ENCODE measurements at places on chromosomes 1 and 21. TPM values are rescaled to one million over a fixed set of nuclear protein-coding genes. Genes with fewer than 3 reads are reported as not detected.

- DNase-seq, result no peak
Observed at GRCh38 chr1:78492386-78492950, 1.7 kb downstream of the PTGFR start.

DNA sequence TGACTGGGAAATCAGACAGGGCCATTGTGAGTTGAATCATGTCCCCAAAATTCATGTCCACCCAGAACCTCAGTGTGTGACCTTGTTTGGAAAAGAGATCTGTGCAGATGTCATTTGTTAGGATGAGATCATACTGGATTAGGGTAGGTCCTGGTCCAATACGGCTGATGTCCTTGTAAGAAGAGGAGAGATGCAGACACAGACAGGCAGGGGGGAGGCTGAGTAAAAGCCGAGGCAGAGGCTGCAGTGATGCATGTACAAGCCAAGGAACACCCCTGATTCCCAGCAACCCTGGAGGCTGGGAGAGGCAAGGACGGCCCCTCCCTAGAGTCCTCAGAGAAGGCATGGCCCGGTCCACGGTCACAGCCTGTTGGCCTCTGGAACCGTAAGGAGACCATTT is 15.9 kb upstream of the NPPB start:
- DNase-seq, result no peak

DNA sequence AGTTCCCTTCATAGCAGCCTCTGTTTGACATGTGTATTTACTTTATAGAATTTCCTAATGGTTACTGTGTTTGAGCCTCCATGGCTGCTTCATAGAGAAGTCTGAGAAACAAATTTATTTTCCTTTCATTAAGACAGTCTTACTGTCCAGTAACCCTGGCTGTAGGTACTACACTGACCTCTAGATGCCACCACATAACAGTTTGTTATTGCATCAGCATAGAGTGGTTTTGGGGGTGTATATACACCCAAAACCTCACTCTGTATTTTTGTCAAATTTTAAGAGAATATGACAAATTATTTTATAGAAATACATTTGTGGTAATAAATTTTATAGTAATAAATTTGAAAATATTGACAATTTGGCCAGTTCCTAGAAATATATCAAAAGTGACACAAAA is 57.3 kb downstream of the OBSCN start:
- DNase-seq, result no peak

DNA sequence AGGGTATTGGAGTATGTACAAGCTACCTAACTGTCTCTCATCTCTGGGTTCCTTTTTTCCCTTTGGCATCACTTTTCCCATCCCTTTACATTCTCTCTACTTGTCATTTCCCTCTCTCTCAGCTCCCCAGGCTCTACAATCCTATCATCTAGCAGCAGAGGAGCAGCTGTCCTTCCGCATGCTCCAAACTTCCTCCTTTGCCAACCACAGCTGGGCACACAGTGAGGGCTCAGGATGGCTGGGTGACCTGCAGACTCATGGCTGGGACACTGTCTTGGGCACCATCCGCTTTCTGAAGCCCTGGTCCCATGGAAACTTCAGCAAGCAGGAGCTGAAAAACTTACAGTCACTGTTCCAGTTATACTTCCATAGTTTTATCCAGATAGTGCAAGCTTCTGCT is 561 bp downstream of the CD1E start:
- no peak for DNase-seq

LEPR gene
- 40.5 TPM for total RNA-seq

All from dermis microvascular lymphatic vessel endothelial cell (primary cell).